GM06990 (cell line): ENCODE measurements at places on chromosomes 4 and X.

- no peak for DNase-seq
These were observed 10.5 kb downstream of the HERC5 start for GRCh38 chr4:88467392-88467791.

DNA sequence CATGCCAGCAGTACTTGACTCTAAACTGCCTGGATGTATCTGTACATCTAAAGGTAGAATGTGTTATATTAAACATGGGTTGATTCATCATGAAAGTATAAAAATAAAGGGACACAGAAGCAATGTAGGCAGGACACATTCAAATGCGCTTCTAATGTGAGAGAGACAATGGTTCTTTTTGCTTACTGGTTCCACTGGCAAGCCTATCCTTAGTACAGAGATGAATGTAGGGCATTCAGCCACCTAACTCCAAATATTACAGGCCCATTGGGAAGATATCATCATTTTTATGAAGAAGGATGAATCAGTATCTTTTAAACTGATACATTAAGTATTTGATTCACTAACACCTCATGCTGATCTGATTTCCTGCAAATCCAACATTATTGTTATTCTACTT lies 18.0 kb downstream of the CDKL2 start:
- no peak for DNase-seq

DNA sequence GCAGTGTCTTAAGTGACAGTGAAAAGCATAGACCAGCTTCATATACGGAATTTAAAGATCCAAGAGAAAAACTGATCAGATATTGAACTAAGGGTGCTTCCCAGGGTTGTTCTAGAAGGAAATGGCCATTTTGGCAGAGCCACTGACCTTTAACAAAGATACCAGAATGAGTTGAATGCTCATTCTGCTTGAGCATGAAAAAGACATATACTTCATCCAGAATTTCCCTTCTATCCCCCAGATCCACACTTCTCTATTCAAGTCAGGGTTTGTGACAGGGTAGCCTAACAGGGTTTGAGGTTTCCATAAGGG lies 45.6 kb upstream of the FAM9C start:
- DNase-seq, result no peak

DNA sequence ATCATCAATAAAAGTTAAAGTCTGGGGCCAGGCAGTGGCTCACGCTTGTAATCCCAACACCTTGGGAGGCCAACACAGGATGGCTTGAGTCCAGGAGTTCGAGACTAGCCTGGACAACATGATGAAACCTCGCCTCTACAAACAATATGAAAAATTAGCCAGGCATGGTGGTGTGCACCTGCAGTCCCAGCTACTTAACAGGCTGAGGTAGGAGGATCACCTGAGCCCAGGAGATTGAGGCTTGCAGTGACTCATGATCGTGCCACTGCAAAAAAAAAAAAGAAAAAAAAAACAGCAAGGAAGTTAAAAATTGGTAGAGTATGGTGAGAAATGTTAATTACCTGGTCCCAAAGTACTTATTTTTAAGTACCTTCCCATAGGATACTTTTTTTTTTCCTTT lies 27.5 kb downstream of the FBXW7 start:
- DNase-seq, result no peak

- peak; percentile 3 for DNase-seq
These were observed 126.0 kb upstream of the CXorf66 start for GRCh38 chrX:140091125-140091886.

DNA sequence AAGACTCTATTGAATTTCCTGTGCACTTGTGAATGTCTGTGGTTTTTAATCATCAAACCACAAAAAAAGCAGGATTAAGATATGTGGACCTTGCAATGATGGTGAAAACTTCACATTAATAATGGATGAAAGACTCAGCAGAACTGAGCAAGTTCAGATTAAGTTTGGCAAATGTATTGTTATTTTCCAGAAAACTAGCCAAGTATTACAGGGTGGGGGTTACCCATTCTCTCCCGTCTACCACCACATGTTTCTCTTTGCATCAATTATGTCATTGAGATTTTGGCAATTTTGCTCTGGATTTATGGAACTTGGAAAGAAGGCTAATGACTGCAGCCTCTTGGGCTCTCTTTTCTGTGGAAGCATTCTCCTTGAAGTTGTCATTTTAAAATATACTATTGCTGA lies 577.1 kb downstream of the ANKRD50 start:
- DNase-seq, result no peak

- DNase-seq, result no peak
These were observed 76.0 kb downstream of the NAT8L start for GRCh38 chr4:2135083-2135482.

DNA sequence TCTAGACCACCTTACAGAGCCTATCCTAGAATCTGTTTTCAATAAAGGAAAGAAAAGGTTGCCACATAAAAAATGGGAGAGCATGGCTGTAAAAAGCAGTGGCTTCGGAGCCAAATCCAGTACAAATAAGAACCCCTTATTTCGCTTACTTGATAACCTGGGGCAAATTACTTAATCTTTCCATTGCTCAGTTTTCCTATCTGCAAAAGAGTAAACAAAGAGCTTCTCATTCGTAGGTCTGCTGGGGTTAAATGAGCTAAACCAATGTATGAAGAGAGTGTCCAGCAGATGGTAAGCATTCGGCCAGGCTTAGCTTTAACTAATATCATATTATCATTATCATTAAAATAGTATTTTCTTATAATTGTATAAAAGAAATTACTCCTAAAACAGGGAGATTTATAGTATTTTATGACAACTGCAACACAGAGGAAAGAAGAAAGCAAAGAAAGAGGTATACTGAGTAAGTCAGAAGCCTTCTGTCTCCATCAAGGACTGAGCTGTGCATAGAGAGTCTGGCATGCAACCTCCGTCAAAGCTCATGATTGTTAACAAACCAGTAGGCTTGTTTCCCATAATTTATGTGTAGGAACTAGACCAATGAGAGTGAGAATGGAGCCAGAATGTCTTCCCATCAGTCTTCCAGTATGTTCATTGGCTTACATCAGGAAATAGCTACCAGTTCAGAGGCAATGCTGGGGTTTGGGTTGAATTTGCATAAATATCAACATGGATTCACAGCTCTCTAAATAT lies 364.9 kb downstream of the UNC5C start:
- DNase-seq, result no peak

- no peak for DNase-seq
These were observed 131.7 kb downstream of the SPCS3 start for GRCh38 chr4:176451443-176451842.

DNA sequence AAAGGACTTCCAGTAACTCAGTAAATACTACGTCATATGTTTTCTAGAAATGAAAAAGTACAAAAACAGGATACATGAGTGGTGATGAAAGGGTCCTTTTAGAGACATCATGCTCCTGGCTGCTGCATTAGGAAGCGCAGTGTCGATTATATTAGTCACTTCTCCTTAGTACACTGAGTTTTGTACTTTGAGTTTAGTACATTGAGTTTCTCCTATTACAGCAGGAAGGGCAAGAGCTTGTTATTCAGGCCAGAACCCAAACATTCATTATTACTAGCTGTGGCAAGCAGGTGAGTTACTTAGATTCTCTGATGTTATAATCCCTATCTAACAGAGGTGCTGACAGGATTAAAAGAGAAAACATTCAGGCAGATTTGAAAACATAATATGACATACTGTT lies 21.3 kb downstream of the RPGR start:
- no peak for DNase-seq

GRCh38 chrX:63400340-63400739 lies 49.2 kb upstream of the SPIN4 start:
- no peak for DNase-seq

DNA sequence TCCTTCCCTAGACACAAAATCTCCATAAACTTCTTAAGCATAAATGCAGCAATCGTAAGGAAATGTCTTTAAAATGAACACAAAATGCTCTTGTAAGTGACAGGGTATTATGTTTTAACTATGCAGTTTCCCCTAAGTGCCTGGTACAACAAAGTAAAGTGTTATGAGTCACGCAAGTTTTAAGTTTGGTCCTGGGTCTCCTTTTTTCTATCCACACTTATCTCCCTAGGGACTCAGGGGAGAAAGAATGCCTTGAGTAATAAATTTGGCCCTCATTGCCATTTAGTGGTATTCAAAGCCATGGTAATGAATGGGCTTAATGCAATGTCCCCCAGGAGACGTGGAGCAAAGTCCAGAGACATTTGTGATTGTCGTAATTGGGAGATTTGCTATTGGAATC lies 149.1 kb downstream of the MAGEB17 start:
- DNase-seq, result no peak
